Right renal pelvis (tissue), 4 donors: ENCODE measurements at places on chromosomes 4 and X.

DNA sequence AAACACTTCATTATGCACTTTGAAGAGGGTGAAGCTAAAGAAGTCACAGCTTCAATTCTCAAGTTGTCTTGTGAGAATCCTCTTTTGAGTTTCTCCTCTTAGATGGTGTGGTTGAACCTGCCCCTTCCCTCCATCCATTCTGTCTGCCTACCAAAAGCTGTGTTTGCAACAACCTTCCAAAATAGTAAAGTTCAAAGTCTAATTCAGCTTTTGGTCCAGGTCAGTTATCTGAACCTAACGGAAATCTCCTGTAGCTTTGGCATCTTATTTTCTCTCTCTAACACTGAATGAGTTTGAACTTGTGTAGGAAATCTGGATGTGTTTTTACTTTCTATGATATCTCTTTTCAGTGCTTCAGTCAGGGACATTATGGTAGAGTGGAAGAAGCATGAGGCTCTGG lies 201.7 kb upstream of the AR start:
- DNase-seq: no peak

DNA sequence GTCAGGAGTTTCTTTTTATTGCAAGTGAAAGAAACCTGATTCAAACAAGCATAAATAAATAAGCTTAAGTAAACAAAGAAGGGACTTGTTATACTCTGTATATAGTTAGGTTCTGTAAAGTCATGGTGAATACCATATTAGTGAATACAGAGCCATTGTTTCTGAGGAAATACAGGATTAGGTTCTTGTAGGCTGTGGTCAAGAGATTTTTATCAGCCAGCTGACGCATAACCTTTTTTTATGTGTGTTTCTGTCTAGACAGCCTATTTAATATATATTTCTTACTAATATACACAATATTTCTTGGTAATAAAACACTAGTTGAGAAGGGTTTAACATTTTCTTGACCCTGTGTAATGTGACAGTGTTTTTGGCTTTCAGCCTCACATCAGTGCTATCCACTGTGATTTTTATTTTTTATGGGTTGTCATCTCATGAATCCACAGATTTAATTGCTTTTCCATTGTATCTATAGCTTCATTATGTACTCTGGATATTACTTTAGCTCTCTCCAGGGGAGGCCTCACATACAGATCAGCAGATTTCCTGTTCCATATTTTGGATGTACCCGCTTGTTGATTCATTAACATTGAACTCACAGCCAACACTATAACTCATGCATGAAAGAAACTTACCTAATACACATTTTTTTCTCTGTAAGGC lies 8.0 kb downstream of the HERC3 start:
- DNase-seq: no peak

DNA sequence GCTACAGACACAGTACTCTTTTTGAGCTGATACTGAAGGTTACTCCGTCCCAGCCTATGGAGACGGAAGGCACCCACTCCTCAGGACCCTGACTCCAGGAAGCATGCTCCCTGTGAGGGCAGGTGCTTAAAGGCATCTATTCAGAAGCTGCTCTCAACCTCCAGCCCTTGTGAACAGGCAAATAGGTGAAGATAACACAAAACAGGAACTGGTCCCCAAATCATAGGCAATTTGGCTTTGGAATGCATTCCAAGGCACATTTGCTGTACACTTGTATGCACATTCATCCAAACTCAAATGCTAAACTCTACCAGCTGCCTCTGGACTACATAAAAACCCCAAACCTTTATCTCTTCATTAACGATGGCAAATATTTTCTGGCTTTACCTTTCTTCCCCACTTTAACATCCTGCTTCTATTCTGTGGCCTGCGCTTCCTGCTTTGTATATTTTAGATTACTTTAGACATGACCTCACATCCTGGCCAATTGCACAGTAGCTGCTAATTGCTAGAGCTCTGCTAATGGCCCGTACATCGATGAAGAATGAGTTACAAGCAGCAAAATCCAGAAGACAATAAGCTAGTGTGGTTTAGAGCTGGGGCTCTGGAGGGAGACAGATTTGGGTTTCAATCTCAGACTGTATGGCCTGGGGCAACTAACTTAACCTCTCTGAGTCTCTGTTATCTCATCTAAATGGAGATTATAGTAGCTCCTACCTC lies 3.2 kb downstream of the SEL1L3 start:
- DNase-seq: no peak

GRCh38 chrX:12089740-12090139 lies 48.5 kb upstream of the FRMPD4 start:
- DNase-seq: no peak

GRCh38 chr4:63831590-63832155 lies 577.6 kb downstream of the TECRL start:
- no peak for DNase-seq

GRCh38 chrX:28321286-28321685 lies 266.0 kb upstream of the IL1RAPL1 start:
- DNase-seq: no peak

DNA sequence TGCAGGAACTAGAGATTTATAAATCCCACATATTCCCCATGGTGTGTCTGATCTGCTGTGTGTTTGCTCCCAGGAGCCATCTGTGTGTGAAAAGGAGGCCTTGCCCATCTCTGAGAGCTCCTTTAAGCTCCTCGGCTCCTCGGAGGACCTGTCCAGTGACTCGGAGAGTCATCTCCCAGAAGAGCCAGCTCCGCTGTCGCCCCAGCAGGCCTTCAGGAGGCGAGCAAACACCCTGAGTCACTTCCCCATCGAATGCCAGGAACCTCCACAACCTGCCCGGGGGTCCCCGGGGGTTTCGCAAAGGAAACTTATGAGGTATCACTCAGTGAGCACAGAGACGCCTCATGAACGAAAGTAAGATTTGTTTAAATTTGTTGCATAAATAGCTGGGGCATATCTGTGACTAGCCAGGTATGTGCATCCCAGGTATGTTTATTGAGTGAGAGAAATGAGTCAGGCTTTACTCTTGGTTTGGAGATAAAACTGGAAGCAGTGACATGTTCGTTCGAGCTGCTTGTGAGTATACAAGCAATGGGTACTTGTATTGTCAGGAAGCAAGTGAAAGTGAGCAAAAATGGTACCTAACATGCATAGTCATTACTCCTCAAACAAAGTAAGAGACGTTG lies 89.5 kb downstream of the PTTG2 start:
- no peak for DNase-seq

DNA sequence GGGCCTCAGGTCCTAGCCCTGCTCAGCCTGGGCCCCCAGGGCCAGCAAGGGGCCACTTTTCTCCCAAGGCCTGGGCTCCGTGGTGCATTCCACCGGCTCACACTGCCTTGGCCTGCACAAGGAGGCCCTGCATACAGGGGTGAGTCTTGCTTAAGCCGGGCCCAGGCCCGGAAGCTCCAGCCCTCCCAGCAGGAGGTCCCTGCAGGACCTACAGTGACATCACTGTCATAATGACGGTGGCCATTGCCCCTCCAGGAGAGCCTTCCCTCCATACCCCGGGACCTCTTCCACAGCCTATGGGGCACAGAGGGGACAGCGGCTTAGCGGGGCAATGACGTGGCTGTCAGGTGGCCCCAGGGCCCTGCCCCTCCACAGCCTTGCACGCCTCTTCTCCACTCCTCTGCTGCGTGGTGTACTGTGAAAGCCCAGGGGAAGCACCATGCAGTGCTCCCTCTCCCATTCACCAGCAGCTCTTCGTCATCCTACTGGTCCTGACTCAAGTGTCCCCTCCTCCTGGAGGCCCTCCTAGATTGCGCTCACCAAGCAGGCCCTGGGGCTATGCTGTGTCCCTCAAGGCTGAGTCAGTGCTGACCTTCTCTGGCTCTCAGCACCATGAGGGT lies 32.3 kb upstream of the AFAP1 start:
- DNase-seq: no peak

DNA sequence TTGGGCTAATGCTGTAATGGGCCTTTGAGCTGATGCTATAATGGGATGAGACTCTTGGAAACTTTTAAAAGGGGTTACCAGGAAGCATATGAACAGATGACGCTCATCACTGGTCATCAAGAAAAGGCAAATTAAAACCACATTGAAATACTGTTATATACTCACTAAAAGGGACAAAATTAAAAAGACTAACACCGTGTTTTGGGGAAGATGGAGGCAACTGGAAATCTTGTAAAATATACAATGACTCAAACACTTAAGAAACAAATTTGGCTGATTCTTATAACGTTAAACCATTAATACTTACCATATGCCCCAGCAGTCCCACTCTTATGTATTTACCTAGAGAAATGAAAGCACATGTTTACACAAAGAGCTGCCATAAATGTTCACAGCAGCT lies 207.2 kb upstream of the GPRIN3 start:
- DNase-seq: no peak

DNA sequence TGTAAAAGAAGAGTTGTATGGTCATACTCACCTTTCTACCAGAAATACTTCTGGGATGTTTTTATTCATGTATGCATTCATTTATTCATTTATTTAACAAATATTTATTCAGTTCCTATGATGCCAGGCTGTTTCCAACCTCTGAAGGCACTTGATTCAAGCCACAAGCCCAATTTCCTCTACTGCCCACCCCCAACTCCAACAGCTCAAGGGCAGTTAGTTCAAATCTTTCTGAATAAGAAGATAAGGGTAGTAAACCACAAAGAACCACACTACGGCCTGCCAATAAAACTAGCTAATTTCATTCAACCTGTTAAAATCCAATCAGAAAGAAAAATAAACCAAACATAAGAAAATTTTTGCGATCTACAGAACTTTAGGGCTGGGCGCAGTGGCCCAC lies 31.2 kb downstream of the LRBA start:
- DNase-seq: no peak

- DNase-seq: no peak
Measured at GRCh38 chr4:71133491-71133890, 140.0 kb downstream of the DCK start.
